A549 treated with DMSO at 1 μM for 4 hours (cell line): ENCODE measurements at places on chromosomes 11 and 22. TPM values are rescaled to one million over a fixed set of nuclear protein-coding genes. Genes with fewer than 3 reads are reported as not detected.

The TMPRSS13 gene
- not detected in 5 replicates for total RNA-seq

The OR4D5 gene
- not detected in 5 replicates for total RNA-seq

The CASP1 gene
- 0.15 to 1.0 TPM (median 0.41 TPM) in 5 replicates for total RNA-seq

The OR8G1 gene
- not detected in 5 replicates for total RNA-seq

The ST13 gene
- total RNA-seq = 150 to 170 TPM (median 159 TPM) in 5 replicates

The MMP7 gene
- total RNA-seq = 22.9 to 34.4 TPM (median 26.2 TPM) in 5 replicates

The MYO7A gene
- 1.2 to 1.5 TPM (median 1.4 TPM) in 5 replicates for total RNA-seq

The WBP2NL gene
- 0.14 to 0.17 TPM (median 0.15 TPM) in 3 of 5 replicates, not detected in the others for total RNA-seq

The CDPF1 gene
- 8.5 to 11.0 TPM (median 9.6 TPM) in 5 replicates for total RNA-seq

The LBHD1 gene
- total RNA-seq = 4.4 to 6.6 TPM (median 5.4 TPM) in 5 replicates

The SLC17A6 gene
- not detected in 5 replicates for total RNA-seq

The KCNJ1 gene
- total RNA-seq = not detected in 5 replicates

The MOGAT2 gene
- total RNA-seq = 0.05 TPM in 1 of 5 replicates, not detected in the others

The TMEM223 gene
- 19.0 to 29.4 TPM (median 27.1 TPM) in 5 replicates for total RNA-seq

The YAP1 gene
- total RNA-seq = 44.2 to 62.3 TPM (median 57.9 TPM) in 5 replicates

The GRIK4 gene
- total RNA-seq = 0.02 TPM in 2 of 5 replicates, not detected in the others

The OTOG gene
- total RNA-seq = not detected in 5 replicates

The ASPHD2 gene
- 0.84 to 1.5 TPM (median 1.2 TPM) in 5 replicates for total RNA-seq

The SLC5A1 gene
- total RNA-seq = 0.04 to 0.08 TPM in 2 of 5 replicates, not detected in the others

The RAB38 gene
- 0.87 to 1.9 TPM (median 1.0 TPM) in 5 replicates for total RNA-seq

The PARVG gene
- total RNA-seq = not detected in 5 replicates

The CD3G gene
- not detected in 5 replicates for total RNA-seq

The TMEM126B gene
- 55.1 to 66.6 TPM (median 62.1 TPM) in 5 replicates for total RNA-seq

The KCNE3 gene
- 0.13 TPM in 1 of 5 replicates, not detected in the others for total RNA-seq

The SEC14L6 gene
- total RNA-seq = not detected in 5 replicates

The GLB1L2 gene
- 2.1 to 2.4 TPM (median 2.2 TPM) in 5 replicates for total RNA-seq

The TMPRSS4 gene
- 0.13 TPM in 1 of 5 replicates, not detected in the others for total RNA-seq
